ENCODE measurements at places on chromosomes 16 and 17.

- DNase-seq: peak; percentile 52
Measured at GRCh38 chr17:17354560-17355349, 51.6 kb downstream of the NT5M start.

DNA sequence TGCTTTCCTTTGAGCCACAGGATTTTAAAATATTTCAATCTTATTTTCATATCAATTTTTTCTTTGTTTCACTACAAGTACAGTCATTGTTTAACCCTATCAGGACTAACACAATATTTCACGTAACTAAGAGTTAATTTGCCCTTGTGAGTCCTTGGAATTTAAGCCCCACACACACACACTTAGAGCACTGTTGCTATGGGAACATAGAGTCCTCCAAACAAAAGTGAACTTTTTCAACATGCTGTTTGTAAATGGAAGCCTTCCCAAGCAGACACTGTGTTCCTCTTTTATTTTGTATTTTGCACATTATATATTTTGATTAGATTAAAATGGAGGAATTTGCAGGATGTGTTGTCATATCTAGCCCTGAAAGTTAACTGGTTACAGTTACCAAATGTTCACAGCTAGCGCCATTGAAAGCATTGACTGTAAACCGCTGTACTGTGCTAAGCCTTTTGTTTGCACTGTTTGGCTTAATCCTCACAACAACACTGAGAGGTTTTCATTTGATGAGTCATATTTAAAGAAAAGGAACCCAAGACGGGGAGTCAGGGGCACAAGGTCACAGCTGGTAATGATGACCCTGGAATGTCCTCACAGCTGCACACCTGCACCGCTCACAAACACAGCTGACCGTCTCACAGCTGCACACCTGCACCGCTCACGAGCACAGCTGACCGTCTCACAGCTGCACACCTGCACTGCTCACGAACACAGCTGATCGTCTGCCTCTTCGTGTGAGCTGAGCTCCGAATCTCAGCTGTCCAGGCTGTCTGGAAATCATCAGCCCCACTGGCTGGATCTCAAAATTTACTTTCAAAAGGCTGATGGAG is 6.3 kb downstream of the HSBP1 start:
- DNase-seq: peak; percentile 82

DNA sequence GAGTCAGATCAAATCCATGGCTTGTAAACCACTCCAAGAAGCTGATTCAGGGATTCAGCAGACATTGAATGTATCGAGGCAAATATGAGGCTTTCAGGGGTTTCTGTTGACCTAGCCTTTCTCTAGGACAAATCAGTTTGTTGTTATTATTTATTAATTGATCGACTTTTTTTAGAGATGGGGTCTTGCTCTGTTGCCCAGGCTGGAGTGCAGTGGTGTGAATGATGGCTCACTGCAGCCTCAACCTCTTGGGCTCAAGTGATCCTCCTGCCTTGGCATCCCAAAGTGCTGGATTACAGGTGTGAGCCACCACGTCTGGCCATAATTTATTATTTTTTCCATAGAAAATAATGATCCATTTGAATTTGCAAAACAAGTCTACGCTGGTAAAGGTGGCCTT is 27.0 kb downstream of the LAT start:
- DNase-seq: no peak

DNA sequence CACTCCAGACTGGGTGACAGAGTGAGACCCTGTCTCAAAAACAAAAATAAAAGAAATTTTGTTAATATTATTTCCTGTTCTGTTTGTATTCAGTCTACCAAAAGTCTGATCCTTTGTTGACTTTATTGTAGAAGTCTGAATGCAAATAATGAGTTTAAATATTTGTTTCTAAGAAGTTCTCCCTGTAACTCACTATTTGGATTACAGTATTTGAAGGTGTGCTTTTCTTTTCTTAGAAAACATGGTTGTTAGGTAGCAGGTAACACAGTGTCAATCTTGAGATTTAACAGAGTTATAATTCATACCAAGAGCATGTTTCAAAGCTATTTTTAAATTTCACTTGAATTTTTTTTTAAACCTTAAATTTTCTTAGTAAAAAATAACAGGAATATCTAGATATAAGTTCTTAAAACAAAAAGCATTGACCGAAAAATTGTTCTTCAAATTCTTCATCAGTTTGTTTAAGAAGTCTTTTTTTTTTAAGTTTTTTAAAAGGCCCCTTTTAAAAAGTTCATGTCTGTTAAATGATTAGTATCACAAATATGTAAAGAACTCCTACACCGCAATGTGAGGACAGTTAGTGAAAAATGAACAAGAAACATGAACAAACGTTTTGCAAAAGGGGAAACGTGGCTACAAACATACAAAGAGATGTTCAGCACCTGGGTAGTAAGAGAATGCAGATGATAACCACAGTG is 35.0 kb downstream of the GAN start:
- DNase-seq: no peak

GRCh38 chr16:6096931-6097670 is 999.5 kb upstream of the EEF2KMT start:
- no peak for DNase-seq

DNA sequence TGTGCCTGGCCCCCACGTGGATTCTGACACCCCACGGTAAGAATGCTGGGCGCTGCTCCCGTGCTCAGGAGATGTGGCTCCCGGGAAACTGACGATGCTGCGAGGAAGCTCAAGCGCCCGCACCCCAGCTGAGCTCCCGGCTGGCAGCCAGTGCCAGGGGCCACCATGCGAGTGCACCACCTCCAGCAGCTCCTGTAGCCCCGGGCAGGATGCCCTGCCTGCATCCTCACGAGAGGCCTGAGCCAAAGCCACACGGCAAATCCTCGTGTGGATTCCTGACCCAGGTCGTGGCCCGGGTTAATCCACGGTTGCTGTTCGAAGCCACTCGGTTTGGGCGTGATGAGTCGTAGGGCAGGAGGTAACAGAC is 11.6 kb upstream of the DPEP1 start:
- no peak for DNase-seq

DNA sequence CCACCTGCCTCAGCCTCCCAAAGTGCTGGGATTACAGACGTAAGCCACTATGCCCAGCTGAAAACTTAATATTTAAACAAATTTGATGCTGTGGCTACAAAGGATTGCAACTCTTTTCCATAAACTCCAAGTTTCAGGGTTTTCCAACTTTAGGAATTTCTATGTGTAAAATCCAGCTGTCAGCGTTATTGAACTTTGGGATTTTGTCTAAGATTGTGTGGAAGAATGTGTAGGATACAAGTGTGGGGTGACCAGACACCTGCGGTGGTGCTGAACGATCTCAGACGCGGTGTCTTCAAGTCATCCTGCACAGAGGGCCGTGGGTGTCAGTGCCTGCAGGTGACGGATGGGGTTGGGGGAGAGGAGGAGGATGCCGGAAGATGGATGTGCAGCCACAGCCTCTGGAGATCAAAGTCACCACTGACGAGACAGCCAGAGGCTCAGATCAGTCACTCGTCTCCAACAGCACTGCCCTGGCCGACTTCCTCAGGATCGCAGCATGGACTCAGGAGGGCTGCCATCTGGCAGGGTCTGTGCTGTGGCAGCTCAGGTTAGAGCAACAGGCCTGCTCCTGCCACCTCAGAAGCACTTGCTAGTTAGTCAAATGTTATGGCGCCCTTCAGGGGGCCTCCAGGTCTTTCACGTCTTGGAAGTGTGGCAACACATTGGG is 13.0 kb downstream of the ACSF3 start:
- no peak for DNase-seq

DNA sequence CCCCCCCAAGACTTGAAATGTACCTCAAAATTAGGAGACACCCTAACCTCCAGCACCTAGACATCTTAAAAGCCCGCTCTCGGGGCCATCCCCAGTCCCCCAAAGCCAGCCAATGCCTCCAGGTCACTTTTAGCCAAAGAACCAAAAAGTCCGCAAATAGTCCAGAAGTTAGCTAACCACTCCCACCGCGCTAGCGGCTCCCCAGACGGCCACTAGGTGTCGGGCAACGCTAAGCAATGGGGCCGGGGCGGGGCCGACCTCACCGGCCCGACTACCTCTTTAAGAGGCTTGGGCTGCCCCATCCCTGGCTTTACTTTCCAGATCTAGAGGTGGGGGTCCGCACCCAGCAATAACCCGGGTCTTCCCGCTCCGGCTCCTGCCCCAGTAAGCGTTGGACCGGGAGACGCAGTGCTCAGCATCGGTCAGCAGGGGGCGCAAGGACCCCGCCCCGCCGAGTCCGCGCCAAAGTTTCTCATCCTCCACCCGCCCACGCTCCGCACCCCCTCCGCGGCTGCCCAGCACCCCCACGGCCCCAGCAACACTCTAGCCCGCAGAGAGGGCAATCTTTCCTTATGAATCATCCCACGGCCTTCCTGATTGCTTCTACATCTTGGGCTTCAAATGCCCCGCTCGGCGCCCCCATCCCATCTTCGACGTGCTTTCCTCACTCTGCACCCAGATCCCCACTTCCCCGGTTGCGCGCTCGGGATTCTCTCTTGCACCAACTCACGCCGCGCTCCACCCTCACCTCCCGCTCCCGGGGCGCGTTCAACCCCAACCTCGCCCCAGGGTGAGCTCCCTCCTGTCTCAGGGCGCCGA is 765 bp downstream of the COL1A1 start:
- peak; percentile 43 for DNase-seq

All from NCI-H2029 (cell line).